Stimulated activated CD8-positive, alpha-beta memory T cell treated with anti-CD3 and anti-CD28 coated beads, Interleukin-2, amount 100 ng/mL, for 1 hour (primary cell): ENCODE measurements at places on chromosomes 7 and 10.

DNA sequence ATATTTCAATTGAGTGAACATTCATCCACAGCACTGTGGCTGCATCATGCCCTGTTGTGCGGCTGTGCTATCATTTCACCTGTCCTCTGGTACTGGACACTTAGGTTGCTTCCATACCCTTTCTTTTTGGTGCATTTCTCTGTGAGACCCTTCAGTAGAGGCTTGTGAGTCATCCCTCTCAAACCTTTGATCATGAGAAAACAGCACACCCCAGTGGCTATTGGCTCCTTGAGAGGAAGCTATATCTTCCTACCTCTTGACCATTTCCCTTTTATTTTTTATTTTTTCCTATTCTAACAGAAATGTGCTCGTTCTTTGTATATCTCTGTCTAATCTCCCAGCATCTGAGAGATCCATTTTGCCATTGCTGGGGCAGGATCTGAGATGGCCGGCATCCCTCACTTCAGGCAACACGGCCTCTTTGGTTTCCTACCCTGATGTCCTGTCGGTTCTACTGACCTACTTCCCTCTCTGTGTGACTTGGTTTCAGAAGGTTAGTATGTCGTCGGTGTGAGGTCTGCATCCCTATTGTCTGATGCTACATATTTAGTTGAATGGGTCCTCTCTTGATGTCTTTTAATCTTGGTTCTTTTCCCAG lies 23.8 kb upstream of the PIK3AP1 start:
- no peak for DNase-seq

- DNase-seq, result no peak
Observed at GRCh38 chr7:18288322-18289037, 207.1 kb upstream of the HDAC9 start.

GRCh38 chr7:99848420-99849216 lies 20.8 kb downstream of the CYP3A43 start:
- DNase-seq, result no peak

- DNase-seq, result no peak
Observed at GRCh38 chr7:44518761-44519160, 22.4 kb downstream of the NPC1L1 start.

GRCh38 chr10:92757711-92758104 lies 68.0 kb downstream of the HHEX start:
- DNase-seq, result no peak

- no peak for DNase-seq
Observed at GRCh38 chr10:61688551-61689308, 26.0 kb downstream of the CABCOCO1 start.

DNA sequence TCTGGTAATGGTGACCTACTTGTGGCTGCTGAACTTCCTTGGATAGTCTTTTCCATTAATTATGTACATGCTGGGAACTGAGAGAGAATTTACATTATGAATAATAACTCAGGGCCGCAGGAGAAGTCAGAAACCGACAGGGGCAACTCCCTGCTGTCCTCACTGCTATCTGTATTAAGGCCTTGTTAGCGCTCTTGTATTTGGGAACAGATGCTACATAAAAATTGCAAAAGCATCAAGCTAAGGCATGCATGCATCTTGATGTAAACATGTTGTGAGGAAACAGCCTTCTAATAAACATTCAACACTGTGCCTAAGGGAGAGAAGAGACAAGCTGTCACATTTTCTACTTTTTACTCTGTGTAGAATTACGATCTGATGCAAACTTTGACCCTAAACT lies 158.4 kb downstream of the PARD3 start:
- DNase-seq, result no peak

GRCh38 chr7:42283553-42283952 lies 46.5 kb upstream of the GLI3 start:
- no peak for DNase-seq

GRCh38 chr7:155665957-155666287 lies 21.5 kb downstream of the RBM33 start:
- no peak for DNase-seq
